ENCODE measurements at places on chromosomes 6 and 20.

DNA sequence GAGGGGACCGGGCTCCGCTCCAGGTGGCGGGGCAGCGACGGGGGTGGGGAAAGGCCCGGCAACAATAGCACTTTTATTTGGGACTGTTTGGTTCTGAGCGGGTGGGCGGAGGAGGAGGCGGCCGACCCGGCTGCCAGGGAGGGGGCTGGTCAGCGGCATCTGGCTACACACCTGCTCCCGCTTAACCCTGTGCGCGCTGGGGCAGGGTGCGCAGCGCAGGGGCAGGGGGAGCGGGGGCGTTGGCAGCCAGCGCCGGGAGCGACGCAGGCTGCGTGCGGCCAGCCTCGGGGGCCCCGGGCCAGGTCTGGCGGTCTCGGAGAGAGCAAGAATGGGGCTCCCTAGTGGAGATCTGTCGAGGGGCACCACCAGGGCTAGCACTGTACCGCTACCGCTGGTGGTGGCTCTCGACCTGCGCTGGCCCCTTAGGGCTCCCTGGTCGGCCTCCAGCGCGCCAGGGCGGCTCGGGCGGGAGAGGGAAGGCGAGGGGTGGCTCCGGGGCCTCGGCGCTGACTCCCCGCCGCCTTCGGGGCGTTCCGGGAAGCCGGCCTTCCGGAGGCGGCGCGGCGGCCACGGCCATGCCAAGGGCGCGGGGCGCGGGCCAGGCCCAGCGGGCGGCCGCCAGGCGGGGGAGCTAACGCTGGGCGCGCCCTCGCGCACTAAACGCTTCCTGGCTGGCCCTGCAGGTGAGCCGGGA is 92.4 kb downstream of the NCR2 start:
- DNase-seq = no peak

DNA sequence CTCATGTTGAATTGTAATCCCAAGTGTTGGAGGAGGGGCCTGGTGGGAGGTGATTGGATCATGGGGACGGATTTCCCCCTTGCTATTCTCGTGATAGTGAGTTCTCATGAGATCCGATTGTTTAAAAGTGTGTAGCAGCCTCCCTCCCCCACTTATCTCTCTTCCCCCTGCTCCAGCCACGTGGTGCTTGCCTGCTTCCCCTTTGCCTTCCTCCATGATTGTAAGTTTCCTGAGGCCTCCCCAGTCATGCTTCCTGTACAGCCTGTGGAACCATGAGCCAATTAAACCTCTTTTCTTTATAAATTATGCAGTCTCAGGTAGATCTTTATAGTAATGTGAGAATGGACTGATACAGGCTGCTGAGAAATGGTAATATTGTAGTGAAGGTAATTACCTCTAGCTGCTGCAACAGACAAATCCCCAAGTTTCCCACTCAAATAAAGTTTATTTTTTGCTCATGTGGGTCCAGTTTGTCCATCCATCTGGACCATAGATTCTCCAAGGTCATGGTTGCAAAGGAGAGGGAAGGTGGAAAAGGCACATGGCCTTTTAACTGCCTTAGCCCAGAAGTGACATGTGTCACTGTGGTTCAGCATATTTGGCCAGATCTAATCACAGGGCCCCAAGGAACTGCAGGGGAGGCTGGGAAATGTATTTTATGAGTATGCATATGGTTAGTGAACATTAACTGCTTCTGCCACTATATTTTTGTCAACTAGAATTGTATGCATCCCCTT is 89.2 kb downstream of the TRMT11 start:
- DNase-seq = no peak

- no peak for DNase-seq
Observed at GRCh38 chr6:75673884-75674283, 72.2 kb downstream of the SENP6 start.

DNA sequence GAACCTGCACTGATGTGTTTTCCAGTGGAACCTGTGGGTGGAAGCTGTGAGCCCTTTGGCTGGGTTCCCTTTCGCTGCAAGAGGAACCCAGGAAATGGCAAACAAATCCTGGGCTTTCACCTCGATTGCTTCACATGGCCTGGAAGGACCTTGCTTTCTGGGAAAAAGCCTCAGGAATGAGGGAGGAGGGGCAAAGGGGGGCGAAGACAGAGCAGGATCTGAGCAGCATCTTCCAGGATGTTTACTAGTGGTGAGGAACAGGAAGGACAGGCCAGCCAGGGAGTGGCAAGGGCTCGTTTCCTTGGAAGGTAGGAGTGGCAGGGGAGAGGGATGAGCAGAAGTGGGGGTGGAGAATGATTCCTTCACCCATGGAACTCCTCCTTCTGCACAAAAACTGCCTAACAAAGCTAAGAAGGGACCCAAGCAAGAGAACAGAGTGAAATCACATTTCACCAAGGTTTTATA is 5.9 kb downstream of the SLC2A10 start:
- no peak for DNase-seq

DNA sequence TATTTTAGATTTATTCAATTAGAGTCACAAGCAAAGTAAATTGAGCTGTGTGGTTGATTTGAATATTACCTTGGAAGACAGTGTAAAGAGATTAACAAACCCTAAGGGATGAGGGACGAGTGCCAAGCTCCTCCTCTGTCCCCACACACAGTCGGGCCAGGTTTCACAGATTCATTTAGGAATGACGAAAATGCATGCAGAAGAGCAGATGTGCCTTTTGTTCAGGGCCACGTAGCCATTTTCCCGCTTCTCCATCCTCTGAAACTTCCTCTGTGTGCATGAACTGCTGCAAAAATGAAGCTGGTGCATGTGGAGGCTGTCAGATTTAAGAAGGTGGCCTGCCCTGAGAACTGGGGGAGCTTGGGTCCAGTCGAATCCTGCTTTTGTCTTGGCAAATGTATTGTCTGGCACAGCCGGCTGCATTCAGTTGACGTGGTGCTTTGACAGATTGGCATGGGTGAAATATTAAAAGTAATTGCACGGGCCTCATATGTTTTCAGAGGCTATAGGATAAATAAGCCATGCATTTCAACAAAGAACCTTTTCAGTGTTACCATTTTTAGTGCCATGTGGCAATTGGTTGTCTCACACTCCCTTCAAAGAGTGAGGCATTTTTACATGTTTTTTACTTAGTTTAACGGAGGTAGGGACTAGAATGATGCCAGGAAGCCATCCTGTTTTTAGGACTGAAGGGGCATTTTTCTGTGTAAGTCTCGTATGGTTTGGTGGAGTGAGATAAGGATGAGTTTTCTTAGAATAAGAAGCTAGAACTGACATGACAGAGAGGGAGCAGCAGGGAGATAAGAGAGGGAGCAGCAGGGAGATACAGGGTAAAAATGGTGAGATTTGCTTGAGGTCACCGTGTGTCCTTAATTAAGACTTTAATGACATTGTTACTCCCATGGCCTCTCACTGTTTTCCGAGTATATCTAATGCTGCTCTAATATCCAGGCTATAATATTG is 361.1 kb downstream of the NRN1 start:
- no peak for DNase-seq

DNA sequence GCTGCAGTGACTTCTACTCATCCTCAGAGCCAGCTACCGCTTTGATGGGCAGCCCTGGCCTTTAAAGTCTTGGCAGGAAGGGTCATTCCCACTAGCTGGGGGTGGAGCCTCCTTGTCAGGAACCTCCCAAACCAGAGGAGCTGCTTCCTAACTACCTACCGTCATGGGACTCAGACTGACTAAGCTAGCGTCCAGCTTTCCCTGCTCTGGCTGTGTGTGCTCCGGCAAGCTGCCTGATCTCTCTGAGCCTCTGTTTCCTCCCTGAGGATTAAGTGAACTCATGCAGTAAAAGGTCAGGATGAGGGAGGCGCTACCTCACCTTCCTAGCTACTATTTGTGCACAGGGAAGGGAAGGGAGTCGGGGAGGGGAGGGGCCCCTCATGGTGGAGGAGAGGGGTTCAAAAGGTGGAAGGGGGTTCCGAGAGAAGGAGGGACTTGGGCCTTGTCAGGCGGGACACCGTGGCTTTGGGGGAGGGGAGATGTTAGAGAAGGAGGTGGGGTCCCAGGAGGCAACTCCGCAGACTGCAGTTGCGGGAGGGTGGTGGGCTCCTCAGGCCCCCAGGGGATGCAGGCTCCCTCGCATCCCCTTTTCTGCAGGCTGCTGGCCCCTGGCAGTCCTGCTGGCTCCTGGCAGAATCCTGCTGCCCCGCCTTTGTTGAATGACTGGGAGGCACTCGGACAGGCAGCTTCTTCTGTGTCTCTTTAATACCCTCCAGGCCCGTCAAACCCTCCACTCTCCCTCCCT is 9.8 kb downstream of the DUSP15 start:
- no peak for DNase-seq

DNA sequence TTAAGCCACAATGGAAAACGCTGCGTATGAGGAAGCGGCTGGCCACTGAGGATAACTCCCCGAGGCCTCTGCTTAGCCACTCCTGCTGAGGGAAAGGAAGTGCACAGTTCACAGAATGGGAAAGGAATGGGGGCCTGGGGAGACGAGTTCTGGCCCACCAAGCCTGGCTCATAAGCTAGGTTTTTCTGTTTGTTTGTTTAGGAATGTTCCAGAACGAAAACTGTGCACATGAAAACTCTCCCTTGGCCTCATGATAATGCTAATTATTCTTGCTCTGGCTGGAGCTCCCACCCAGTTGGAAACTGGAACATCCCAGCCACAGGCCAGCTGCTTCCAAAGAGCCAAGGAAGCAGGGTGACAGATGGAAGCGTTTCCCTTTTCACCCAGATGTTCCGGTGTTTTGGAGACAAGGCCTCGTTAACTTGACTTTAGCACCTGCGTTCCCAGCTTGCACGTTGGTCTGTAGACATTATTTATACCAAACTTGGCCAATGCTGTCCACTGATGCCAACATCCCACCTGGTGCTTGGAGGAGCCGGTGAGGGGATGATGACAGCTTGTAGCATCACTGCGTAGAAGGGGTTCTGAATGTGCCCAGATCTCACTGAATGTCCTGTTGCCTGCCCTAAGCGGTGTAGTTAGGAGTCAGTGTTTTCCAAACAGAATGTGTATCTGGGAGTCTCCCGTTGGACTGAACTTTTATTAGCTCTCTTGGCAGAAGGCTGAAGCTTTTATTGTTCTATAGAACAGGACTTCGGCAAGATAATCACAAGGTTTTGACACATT is 34.5 kb downstream of the APCDD1L start:
- no peak for DNase-seq

DNA sequence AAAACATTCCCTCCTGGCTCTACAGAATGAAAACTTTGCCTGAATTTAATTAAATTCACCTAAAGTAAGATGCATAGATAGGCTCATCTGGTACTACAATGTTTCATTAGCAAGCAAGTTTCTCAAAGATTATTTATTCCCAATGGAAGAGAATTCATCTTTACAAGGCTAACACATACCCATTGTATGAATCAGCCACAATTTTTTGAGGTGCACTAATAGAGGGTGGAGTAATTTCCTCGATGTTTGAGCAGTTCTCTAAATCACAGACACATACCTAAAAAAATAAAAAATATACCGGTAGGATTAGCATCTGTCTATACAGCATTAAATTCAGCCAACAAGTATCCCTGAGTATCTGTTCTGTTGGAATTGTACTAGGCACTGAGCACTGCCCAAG is 32.7 kb downstream of the ROS1 start:
- DNase-seq = no peak

GRCh38 chr6:39493777-39494176 is 171.3 kb upstream of the KCNK16 start:
- no peak for DNase-seq

DNA sequence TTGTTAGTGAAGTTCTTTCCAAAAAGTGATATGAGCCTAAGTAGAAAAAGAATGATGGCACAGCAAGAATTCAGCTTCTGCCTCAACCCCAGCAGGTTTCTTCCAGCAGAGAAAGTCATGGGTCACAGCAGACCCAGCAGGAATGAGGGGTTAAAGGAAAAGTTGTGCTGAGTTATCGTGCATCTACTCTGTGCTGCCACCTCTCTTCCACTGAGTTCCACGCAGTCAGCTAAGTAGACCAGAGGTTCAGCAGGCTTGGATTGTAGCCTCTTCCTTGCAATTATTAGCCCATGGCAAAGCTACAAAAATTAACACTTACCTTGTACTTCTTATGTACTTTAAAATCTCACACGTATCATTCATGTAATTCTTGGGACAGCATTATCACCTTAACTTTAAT is 510.8 kb downstream of the PTPRT start:
- DNase-seq = no peak
